Motor neuron (in vitro differentiated cells): ENCODE measurements at places on chromosomes 6 and 20. TPM values are rescaled to one million over a fixed set of nuclear protein-coding genes. Genes with fewer than 3 reads are reported as not detected.

The KIZ gene
- total RNA-seq, result 26.3 and 27.9 TPM in 2 replicates

The ENPP5 gene
- 2.5 and 2.6 TPM in 2 replicates for total RNA-seq

The OOEP gene
- not detected in 2 replicates for total RNA-seq

The CLPSL2 gene
- not detected in 2 replicates for total RNA-seq

The THEMIS gene
- total RNA-seq, result 0.05 and 0.08 TPM in 2 replicates

The TTK gene
- 2.6 and 4.4 TPM in 2 replicates for total RNA-seq

The DNAH8 gene
- total RNA-seq, result 0.04 and 0.05 TPM in 2 replicates

The POU5F1 gene
- total RNA-seq, result 342 and 374 TPM in 2 replicates

The ENPP3 gene
- total RNA-seq, result 0.78 and 1.9 TPM in 2 replicates

The PRND gene
- total RNA-seq, result 0.15 and 0.29 TPM in 2 replicates

The GRM4 gene
- total RNA-seq, result 0.64 and 2.5 TPM in 2 replicates
